Cerebellar cortex (tissue), 1 donor: ENCODE measurements at places on chromosomes 16 and 17.

DNA sequence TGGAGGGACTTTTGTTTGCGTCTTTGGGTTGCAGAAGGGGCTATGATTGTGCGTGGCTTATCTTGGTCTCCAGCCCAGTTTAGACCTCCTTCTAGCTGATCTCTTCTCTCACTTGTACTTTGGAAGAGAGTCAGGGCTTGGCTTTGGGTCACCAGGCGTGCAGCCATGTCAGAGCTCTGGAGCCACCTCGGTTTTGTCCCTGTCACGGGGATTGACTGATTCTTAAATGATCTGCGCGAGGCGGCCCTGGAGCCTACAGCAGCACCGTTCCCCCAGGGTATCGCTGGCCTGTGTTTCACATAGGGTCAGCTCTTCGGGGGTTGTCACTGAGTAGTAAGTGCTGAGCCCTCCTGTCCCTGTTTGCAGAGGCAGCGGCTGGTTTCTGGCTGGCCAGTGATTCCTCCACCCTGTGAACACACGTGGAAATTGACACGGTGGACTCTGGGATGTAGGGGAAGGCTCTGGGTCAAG lies 209.8 kb upstream of the CHMP6 start:
- DNase-seq, result no peak

- no peak for DNase-seq
Observed at GRCh38 chr17:28738680-28739384, 5.0 kb upstream of the TRAF4 start.

GRCh38 chr17:32477220-32477619 lies 9.6 kb upstream of the CDK5R1 start:
- DNase-seq, result no peak

- DNase-seq, result no peak
Observed at GRCh38 chr17:47810200-47810821, 11.3 kb downstream of the OSBPL7 start.

- no peak for DNase-seq
Observed at GRCh38 chr16:60776281-60776680, 1260.0 kb downstream of the CDH8 start.
